BE2C (cell line): ENCODE measurements at places on chromosomes 6 and 20.

GRCh38 chr20:4051413-4052138 lies 36.2 kb upstream of the RNF24 start:
- no peak for DNase-seq

GRCh38 chr6:31407699-31408098 lies 4.3 kb downstream of the MICA start:
- no peak for DNase-seq

DNA sequence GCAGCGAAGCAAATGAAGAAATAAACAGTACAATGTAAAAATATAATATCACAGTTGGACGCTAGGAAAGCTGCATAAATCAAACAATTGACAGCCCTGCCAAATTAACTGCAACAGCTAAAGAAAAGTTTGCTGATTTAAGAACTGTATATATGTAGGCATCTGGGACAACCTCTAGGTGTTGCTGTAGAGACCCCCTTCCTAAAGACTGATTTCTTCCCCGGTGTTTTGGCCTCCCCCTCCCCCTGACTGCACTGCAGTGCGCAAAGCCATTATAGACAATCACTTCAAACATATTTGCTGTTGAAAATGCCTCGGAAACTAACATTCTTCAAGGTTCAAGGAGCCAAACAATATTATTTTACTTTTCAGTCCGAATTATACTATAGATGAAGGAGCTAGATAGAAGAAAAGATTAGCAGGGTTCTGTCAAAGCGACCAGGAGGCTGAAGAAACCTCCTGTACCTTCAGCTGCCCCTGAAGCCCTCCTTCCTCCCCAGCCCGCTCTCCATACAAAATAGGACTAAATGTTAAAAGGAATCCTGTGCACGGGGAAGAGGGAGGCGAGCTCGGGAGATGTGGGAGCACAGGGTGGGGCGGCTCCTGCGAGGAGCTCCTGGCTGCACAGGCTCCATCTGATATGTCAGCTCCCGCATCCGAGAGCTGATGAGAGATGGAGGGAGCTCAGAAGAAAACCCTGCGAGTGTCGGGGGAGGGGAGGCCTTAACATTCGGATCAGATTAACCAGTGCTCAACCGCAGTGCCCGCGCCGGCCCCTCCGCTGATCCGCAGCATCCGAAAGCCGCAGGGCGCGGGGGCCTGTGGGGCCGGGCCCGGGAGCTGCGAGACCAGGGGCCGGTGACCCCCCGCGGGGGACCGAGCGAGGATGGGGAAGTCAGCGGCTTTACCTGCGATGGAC lies 822 bp downstream of the ELOVL4 start:
- peak; percentile 46 for DNase-seq

GRCh38 chr6:72661411-72661810 lies 39.5 kb downstream of the KCNQ5 start:
- DNase-seq = no peak
